ENCODE measurements at places on chromosomes 12 and 14.

DNA sequence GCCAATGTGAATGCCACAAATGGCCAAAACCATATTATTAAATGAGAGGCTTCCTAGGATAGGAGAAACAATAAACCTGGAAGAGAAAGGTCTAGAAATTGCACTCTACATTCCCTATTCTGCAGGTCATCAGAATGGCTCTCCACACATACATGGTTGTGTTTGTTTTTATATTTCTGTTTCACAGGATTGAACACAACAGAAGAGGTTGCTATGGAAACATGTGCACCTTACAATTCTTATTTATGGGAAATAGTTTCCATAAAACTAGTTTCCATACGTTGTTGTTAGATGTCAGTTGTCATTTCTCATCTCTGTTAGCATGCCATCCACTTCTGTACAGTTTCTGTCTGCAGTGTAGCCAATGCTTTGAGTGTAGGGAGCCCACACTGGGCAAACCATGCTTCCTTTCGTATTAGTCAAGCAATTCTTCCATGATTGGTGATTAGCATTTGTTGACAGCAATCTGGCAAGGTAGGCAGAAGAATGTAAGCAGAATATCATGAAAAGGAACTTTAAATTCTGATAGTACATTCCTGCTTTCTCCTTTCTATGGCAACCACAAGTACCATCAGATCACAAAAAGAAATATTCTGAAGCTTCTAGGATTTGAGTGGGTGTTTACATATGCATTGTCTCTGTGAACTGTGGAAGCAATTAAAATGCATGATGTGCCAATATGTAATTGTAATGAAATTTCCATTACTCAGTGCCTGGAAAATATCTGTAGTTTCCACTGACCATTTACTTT lies 141.6 kb upstream of the AVPR1A start:
- no peak for DNase-seq

DNA sequence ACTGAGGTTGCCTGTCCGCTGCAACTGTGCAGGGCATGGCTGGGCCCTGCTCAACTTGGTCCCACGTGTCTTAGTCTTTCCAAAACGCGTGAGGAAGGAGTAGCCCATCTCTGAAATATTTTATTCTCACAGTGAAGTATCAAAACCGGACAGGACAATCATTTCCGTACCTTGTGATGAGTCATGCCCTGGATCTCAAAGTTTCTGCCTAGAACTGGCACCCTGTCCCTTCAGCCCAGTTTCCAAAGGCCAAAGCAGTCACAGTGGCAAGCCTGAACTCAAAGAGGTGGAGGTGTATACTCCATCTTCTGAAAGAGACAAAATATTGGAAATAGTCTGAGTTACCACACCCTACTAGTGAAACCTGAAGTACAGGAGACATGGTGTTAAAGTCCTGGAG lies 28.5 kb upstream of the SRGAP1 start:
- DNase-seq, result no peak

DNA sequence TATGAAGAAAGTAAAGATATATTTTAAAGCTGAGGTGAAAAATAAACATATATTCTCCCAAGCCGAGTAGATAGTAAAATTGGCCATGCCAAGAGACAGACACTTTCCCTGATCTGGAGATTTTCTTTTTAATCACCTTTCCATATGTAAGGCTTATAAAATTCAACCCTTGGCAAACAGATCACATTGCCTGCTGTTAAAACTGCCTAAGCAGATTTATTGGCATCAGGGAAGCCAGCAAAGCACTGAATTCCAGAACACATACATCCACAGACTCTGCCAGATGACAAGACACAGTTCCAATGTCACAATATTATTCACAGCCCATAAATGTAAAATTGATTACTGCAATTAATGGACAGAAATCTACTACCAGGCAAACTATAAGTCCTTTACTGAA lies 78.2 kb upstream of the GARIN2 start:
- DNase-seq, result no peak

GRCh38 chr12:103783744-103784664 lies 57.0 kb downstream of the NT5DC3 start:
- no peak for DNase-seq

DNA sequence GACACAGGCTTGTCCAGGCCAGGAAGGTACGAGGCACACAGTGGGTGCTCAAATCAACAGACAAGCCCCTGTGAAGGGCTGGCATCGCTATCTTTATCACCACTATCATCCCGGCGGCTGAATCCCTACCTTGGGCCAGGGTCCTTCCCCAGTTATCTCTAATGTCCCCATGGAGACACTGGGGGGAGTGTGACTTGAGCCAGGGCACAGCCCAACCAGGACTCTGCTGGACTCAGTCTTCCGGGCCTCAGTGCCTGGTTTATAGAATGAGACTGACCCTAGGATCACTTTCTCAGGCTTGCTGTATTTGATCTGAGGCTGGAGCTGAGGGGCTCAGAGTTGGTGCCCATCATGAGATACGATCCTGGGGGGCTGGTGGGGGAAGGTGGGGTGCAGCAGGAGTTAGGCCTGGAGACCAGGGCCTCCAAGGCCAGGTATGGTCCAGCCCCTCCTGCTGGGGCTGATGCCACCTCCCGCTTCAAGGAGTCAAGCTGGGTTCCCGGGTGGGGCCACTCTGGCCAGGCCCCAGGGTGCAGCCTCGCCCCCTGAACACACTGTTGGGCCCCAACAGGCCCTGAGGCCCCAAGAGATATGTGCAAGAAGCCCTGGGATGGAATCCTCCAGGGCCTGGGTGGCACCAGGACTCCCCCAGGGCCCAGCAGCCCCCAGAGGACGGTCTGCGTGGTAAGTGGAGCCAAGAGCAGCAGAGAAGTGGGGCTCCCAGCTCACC lies 11.8 kb downstream of the BEGAIN start:
- DNase-seq, result no peak

DNA sequence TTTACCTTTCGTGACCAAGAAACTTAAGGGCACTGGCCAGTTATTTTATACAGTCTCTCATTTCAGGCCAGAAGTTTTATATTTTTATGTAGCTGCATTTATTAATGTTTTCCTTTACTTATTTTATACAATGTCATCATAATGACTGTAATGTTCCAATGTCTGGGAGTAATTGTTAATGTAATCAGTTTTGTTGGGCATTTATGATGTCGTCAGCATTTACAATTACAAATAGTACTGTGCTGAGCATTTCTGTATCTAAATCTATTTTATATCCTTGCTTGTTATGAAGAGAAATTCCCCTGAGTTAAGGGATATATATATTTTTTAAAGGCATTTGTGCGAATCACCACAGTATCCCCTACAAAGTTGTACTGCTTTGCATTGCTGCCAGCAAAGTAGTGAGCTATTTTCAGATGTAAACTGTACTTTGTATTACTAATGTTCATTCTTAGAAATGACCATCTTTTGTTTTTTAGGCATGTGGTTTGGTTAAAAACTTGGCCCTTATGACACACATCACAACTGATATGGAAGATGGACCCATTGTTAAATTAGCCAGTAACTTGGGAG lies 74.4 kb downstream of the POLR3B start:
- DNase-seq, result no peak

DNA sequence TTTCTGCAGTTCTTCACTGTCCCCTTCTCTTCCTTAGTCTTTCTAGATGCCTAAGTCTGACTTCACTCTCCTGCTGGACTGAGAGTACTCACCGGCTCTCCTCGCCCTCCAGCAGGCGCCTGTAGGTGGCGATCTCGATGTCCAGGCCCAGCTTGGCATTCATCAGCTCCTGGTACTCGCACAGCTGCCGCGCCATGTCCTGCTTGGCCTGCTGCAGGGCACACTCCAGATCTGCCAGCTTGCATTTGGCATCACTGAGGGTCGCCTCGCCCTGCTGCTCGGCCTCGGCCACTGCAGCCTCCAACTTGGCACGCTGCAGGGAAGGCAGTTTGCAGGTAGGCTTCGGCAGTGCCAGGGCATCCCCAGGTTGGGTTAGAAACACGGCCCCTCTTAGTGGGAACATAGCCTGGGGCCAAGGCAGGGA lies 5.2 kb downstream of the KRT84 start:
- peak; percentile 31 for DNase-seq

GRCh38 chr14:55813630-55814029 lies 233.6 kb downstream of the KTN1 start:
- DNase-seq, result no peak

DNA sequence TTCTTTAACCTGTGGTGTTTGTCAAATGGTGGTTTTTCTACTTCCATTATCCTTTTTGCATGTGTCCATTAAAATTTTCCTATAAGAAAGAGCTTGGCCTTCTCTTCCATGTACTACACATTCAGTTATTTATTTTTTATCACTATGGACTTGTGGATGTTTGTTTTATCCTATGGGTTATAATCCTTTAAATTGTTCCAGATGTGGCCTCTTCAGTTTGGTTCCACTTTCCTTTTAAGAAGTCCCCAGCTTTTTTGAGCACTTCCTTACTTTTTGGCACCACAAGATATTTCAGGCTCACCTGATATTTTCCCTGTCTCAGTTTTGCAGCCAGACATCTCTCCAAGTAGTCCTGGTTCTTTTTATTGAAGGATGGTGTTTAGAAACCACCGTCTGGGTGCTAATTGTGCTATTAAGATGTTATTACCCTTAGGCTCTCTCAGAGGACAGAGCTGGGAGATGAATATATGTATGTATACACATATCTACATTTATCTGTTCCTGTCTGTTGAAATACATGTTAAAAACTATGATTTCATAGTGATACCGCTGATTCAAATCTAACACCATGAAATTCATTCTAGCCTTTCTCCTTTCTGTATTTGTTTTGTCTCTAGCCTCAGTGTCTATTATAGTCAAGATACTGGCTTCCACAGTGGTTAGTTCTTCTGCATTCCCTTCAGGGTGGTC lies 408.5 kb upstream of the RGS6 start:
- no peak for DNase-seq

DNA sequence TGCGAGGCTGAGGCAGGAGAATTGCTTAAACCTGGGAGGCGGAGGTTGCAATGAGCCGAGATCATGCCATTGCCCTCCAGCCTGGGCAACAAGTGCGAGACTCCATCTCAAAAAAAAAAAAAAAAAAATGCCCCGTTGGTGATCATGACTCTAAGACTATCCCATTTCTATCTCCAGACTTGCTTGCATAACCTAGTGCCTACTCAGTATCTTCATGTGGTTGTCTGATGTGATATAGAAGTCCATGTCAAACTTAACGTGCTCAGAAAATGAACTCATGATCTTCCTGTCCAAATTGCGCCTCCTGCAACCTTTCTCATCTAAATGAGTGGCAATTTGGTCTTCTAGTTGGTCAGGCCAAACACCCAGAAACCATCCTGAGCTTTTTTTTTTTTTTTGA lies 4.7 kb upstream of the TSFM start:
- DNase-seq, result no peak

DNA sequence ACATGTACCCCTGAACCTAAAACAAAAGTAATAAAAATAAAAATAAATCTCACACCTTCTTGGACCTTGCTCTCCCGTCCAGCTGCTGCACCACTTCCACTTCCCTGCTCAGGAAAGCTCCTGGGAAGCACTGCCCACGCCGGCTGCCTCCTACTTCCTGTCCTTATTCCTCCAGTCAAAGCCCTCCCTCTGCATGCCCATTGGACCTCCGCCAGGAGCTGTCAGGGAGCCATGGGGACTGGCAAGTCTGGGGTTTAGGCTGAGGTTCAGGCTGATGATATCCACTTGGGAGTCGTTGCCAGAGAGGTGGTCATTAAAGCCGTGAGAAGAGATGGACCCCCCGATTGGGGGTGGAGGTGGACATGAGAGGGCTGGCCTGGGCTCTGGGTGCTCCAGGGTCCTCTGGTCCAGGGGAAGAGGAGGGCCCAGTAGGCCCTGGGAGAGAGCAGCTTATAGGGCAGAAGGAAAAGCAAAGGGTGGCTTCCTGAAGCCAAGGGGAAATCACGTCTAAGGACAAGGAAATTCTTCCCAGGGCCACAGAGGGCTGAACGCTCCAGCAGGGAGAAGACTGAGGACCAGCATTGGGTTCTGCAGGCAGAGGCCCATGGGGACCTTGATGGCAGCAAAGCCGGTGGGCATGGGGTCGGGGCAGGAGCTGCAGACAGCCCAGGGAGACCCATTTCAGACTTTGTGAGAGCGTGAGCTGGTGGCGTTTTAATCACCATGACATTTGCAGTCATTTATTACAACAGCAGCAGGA lies 78.7 kb downstream of the FZD10 start:
- peak; percentile 1 for DNase-seq

GRCh38 chr12:59122784-59123183 lies 202.5 kb upstream of the LRIG3 start:
- DNase-seq, result no peak

DNA sequence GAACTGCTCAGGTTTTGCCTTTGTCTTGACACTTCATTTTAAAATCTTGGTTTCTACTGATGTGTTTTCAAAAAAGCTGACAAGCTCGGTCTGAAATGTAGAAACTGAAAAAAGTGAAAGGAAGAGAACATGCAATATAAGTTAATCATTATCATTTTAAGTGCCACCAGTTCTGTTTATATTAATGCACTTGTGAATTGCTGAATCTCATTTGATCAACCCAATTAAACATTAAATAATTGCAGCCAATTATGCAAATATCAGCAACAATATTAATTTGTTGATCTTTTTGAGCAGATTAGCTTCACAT lies 133.8 kb downstream of the BCAT1 start:
- no peak for DNase-seq

DNA sequence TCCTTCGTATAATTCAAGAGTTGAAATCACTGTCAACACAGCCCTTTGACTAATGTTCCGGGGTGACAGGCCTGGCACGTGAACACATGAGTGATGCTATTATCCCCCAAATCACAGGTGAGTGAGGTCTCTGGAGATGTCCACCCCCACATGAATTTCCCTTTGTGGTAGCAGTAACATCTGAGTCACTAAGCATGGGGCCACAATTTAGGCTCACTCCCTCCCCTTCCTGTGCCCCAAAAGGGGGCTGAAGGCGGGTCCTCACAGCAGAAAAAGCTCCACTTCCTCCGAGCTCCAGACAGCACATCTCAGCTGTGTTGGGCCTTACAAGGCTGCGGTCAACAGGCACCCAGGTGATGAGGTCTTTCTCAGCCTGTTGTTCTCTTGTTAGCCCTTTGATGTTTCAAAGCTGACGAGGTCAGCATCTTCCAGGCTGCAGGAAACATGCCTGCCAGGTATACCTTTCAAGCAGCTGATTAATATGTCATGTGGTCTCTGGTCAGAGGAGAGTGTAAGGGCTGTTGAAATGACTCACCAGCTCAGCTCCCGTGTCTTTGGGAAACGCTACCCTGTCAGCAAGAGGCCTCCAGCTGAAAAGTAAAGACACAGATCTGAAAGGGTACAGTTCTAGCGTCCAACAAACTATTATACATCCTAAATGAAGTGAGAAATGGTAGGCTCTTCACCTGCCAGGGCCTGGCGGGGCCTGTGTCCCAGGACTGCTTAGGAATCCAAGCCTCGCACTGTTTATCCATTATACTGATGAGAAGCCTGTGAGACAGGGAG lies 107.3 kb downstream of the ZFP36L1 start:
- DNase-seq, result no peak

DNA sequence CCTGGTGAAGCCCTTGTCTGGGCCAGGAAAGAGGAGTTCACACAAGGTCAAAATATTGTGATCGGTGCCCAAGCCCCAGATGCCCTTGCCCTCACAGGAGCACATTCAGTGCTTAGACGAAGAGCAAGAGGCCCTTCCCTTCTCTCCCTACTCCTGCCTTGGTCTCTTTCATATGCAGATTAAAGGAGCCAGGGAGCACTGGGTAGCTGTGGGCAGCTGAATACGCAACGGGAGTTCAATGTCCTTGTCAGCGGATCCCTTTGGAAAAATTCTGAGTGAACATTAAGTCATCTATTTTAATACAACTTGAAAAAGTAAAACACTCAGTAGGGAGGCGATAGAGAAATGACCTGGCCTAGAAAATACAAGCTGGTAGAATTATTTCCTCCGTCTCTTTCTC lies 1489.4 kb downstream of the AACS start:
- no peak for DNase-seq
